Activated CD4-positive, alpha-beta T cell treated with anti-CD3 and anti-CD28 coated beads for 4 hours (primary cell): ENCODE measurements at places on chromosomes 6 and 20.

- DNase-seq = no peak
Measured at GRCh38 chr6:36666826-36667591, 11.5 kb upstream of the CDKN1A start.

GRCh38 chr20:40339661-40340449 is 349.2 kb downstream of the MAFB start:
- DNase-seq = no peak

DNA sequence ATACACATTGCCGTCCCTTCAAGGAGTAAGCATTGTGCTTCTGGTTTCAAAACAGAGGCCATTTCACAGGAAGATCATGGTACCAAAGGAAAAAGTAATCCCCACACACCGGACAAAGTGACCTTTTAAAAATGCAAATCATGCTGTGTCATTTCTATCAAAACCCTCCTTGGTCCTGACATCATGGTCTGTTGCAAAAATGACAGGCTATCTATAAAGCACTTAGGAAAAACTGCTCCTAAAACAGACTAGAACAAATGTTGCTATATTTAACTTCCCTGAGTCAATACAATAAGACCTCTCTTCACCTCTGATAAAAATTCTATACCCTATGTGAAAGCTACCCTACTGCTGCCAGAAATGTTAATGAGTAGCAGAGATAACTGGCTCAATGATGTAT is 353.6 kb upstream of the RUNX2 start:
- DNase-seq = no peak

GRCh38 chr6:127497410-127497809 is 21.7 kb downstream of the MTCL3 start:
- no peak for DNase-seq

- peak; percentile 20 for DNase-seq
Measured at GRCh38 chr6:156776470-156776839, 723 bp upstream of the ARID1B start.
